Left lung (tissue), 14 donors: ENCODE measurements at places on chromosomes 13 and 19. TPM values are rescaled to one million over a fixed set of nuclear protein-coding genes. Genes with fewer than 3 reads are reported as not detected.

GRCh38 chr19:17337675-17338432 is 501 bp downstream of the GTPBP3 start:
- no peak for DNase-seq

DNA sequence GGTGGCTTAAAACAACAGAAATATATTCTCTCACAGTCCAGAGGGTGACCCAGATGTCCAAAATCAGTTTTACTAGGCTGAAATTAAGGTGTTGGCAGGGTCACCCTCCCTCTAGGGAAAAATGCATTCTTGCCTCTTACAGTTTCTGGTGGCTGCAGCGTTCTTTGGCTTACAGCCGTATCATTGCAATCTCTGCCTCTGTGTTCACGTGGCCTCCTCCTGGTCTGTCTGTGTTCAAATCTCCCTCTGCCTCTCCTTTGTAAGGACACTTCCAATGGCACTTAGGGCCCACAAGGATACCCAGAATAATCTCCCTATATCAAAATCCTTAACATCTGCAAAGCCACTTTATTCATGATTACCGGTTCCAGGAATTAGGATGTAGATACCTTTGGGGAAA is 21.1 kb downstream of the KCTD12 start:
- DNase-seq: no peak

DNA sequence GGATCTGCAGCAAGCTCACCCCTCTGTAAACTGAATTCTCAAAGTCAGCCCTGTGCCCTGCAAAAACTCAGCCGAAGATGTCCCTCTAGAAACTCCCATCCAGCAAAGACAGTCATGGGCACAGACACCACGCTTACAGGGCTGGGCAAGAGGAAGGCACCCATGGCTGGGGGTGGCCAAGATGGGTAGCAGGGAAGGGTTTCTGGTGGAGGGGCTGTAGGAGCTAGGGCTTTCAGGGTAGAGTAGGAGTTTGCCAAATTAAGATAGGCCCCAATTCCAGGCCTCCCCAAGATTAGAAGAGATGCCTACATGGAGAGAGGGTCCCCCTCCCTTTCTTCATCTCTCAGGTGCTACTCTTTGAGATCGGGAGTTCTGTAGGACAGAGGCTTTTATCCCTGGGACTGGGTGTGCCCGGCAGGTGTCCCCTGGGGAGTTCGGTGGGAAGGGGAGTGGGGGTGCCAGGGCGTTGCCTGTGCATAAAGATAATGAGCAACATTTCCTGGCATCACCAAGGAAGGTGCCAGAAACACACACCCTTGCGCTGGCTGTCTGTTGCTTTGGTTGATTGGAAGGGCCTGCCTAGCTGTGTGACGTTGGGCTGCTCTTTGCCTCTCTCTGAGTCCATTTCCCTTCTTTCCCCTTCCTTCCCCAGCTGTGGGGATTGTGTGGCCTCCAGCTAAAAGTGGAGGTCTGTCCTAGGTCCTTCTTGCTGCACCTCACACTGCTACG is 9.4 kb downstream of the NRTN start:
- DNase-seq: no peak

DNA sequence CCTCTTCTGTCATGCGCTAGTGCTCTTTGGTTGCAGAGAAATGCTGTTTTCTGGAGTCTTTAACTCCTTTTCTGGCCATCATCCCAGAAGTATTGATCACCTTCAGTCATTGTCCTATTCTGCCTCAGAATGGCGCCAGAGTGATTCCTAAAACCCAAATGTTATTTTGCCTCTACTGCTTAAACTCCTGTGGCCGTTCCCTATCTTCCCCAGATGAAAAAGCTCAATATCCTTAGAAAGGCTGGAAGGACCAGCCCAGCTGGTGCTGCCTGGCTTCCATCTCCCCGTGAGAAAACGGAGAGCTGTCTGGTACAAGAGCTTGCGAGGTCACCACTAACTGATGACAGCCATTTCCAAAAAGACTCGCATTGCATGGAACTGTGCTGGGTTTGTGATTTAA is 179.1 kb downstream of the RBM26 start:
- no peak for DNase-seq

DNA sequence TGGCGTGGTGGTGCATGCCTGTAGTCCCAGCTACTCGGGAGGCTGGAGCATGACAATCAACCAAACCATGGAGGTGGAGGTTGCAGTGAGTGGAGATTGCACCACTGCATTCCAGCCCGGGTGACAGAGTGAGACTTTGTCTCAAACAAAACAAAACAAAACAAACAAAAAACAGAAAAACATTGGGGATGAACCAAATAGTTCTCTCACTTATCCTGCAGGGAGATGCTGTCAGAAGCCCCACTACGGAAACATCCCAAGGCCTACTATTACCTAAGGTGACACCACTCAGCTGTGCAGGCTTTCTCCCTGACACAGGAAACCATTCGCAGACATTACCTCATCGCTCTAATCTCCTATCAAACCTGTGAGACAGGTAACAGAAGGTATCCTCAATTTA is 113.5 kb downstream of the FOXO1 start:
- DNase-seq: no peak

- no peak for DNase-seq
These were observed 56.1 kb upstream of the TNFRSF19 start for GRCh38 chr13:23514076-23514475.

DNA sequence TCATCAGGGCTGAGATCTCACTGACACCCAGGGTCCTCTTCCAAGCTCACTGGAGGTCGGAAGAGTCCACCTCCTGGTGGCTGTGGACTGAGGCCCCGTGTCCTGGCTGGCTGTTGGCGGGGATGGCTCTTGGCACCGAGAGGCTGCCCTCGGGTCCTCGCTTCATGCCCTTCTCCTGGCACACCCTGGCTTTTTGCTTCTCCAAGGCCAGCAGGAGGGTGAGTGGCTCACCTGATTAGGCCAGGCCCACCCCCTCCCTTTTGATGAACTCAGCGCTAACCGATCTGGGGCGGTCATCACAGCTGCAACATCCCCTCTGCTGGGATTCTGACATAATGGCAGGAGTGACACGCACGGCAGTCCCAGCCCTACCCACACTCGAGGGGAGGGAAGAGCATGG is 4.4 kb downstream of the SLC39A3 start:
- DNase-seq: no peak

DNA sequence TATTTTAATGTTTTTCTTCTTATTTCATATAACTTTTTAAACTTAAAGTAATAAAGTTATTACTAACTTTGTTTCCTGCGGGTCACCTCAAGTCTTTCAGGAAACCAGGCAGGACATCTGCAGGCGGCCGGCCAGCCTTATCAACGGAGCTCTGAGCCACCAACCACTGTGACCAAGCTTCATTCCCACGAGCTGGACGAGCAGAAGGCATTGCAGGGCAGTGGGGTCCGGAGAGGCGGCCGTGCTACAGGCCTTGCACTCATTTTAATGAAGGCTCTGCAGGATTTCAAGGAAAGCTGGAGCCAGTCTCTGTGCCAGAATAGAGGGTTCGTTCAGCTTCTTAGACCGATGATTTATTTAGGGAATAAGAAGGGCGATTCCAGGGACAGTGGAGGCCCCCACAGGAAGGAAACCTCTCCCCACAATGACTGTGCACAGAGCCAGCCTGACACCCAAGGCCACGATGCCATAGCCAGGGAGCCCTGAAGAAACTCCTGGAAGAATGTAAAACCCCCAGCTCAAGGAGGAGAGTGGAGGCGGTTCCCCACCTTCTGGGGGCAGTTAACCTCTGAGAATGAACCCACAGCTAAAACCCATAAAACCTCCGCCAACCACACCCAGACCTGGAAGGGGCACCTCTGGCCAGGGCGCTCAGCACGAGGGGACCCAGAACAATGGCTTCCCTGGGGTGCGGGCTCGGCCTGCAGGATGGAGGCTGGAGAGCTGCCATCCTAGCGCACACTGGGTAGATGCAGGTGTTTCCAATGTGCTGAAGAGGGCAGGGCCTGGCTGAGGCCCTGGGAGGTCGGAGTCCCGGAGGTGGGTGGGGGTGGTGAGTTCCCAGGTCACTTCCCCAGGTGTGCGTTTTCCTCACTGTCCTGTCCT is 75.0 kb downstream of the RASA3 start:
- no peak for DNase-seq

DNA sequence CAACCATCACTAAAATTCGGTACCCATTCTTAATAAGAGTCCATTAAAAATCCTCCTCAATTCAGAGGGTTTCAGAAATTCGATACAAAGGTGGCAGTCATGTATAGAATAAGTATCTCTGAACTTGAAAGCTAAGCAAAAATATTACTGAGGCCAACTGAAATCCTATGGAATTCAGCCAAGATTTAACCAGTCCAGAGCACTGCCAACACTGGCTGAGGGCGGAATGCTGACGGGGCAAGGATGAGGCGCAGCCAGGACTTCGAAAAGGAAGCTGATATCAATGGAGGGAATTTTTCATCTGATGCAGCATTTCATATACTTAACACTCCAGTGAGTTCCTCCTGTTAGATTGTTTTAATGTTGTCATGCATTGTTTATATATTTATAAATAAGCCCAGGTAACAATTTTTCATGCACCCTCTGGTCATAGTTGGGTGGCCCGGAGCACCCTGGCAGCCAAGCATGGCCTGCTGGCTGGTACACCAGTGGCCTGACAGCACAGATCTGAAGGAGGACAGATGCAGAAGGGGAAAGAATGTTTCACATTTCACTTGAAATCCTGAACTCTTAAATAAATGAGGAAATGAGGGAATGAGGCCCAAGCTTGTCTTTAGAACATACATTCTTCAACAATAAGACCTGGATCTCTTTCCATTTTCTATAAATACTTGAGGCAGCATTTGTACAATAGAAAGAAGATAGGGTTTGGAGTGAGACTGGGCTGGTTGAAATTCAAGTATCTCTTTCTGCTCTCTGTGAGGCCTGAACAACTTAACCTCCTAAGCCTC is 41.5 kb downstream of the WDFY2 start:
- DNase-seq: peak; percentile 26

- DNase-seq: no peak
These were observed 119.0 kb upstream of the OBI1 start for GRCh38 chr13:78777976-78778375.

- DNase-seq: no peak
These were observed 83.3 kb upstream of the OLFM4 start for GRCh38 chr13:52945348-52945747.

DNA sequence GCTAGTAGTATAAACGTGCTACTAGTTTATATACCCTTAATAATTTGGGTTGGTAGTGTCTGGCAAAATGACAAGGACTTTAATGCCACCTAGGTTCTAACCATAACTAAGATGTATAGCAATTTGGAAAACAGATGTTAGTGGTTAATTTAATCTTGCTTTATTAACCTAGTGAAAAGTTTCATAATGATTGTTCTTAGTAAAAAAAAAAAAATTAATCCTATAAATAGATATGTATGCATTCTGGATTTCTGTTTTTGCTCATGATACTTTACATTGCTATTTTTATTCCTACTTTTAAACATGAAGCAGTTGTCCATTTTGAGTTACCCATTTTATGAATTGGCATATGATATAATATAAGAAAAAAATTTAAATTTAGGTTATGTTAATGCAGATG is 36.3 kb downstream of the DGKH start:
- no peak for DNase-seq

DNA sequence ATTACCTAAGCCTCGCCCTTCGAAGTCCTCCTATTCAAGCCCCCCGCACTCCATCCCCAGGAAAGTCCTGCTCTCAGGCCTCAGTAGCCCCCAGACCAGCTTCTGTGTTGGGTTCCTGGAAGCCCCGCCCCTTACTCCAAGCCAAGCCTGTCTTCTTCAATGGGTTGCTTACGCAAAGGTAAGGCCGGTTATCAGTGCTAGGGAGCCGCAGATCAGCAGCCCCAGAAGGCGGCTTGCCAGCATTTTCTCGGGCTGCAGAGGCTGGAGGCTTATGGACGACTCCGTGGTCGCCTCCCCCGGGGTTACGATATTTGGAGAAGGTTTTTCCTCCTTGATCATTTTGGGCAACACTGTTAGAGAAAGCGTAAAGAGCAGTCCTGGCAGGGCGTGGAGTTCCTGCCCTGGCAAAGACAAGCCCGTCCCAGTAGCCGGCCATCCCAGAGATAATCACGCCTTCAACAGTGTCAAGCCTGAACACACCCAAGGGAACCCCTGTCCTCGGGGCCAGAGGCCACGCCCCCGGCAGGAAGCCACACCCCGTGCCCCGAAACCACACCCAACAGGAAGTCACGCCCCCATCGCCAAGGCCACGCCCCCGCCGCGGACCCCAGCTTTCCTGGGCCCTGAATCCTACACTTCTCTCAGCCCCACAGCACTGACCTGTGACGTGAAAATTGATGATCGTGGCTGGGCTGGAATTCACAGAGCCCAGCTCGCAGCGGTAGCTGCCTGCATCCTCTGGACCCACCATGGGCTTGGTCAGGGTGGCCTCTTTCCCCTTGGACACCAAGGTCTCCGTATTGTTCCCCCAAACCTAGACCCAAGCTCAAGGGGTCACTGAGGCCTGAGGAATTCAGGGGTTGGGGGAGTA is 954 bp upstream of the RASIP1 start:
- no peak for DNase-seq

GRCh38 chr13:41345165-41345913 is 34.3 kb downstream of the NAA16 start:
- DNase-seq: no peak

DNA sequence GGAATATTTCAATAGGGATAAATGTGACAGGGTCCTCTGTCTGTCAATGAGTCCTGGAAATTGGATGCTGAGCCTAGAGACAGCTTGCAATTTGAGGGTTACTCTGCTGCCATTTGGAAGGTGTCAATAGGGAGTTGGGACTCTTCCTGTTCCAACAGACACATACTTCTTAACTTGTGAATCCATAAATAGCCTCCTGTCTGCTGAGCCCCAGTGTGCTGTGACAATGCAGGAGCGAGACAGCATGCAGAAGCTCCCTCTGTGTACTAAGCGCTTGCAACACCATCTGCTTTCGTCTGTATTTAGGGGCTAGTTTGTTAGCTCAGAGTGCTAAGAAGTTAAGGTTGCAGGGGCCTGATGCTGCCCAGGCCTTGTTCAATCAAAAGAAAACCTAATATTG is 58.5 kb upstream of the GPR12 start:
- no peak for DNase-seq

DNA sequence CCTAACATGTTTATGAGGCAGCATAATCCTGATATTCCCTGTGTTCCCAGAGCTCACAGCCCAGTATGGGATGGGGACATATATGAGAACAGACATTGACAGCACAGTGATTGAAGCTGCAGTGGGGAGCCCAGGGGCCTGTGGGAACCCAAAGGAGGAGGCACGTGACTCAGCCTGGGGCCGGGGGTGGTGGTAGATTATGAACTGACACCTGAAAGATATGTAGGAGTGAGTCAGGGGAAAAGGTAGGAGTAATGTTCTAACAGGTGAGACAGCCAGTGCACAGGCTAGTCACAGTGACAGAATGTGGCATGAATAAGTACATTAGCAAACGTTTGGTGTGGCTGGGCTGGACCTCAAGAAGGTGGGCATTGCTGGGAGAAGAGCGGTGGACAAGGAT is 29.0 kb downstream of the CKM start:
- DNase-seq: no peak

GRCh38 chr19:28829359-28829758 is 383.6 kb downstream of the UQCRFS1 start:
- no peak for DNase-seq

PRODH2 gene
- total RNA-seq: not detected

FAM174C gene
- 48.0 TPM for total RNA-seq

PLEKHJ1 gene
- total RNA-seq: 74.4 TPM

ZNF793 gene
- 4.8 TPM for total RNA-seq

SMIM44 gene
- total RNA-seq: not detected

CD37 gene
- total RNA-seq: 83.2 TPM
